ENCODE measurements at places on chromosomes 2 and 18.

GRCh38 chr2:202716953-202717597 is 82.3 kb downstream of the FAM117B start:
- DNase-seq: no peak

DNA sequence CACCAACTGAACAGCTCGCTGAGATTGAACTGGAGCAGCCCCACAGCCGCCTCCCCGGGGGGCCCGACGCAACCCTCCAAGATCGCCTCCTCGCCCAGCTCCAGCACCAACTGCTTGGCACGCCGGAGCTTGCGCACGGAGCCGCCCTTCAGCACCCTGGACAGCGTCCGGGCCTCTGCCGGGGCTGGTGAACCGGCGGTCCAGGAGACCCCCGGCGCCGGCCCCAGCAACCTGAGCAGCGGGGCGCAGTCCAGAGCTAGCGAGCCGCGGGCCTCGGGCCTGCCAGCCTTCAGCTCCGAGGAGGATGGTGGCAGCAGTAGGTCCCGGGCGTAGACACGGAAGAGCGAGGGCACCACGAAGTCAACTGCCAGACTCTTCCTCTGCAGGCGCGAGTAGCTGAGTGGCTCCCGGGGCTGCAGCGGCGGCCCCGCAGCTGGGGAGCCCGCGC is 1.2 kb downstream of the ALK start:
- peak; percentile 69 for DNase-seq

GRCh38 chr2:75560022-75560767 is 544 bp downstream of the EVA1A start:
- peak; percentile 18 for DNase-seq

- DNase-seq: no peak
Measured at GRCh38 chr2:11861044-11861443, 114.6 kb downstream of the LPIN1 start.

DNA sequence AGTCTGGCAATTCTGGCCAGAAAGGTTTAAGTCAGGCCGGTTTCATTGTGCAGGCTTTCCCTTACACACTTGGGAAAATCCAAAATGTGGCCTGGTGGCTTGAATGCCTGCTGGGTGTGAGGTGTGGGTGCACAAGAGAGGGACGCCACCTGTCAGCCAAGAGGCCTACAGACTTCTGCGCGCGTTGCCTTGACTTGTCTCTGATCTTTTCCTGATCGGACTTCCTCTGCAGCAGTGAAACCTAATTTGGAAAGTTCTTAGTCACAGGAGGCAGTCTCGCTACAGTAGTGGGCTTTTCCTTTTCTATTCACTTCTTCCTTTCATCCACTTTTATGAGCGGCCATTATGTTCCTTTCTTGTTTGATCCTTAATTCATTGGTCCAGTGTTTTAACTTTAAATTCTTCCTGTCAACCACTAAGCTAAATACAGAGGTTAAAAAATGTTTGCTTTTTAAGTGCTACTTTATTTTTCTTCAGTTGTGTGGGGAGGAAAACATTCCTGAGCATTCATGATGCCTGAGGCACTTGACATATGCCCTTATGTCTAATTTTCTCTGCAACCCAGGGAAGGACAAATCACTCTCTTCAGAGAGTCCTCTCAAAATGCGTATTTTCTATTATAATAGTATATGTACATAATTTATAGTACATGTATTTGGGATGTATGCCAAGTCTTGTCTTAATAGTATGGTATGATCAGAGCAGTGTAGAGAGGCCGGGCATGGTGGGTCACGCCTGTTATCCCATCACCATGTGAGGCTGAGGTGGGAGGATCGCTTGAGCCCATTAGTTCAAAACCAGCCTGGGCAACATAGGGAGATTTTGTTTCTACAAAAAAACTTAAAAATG is 128.9 kb downstream of the WDSUB1 start:
- peak; percentile 18 for DNase-seq

- DNase-seq: no peak
Measured at GRCh38 chr2:224837558-224837957, 121.4 kb upstream of the CCDC195 start.

- no peak for DNase-seq
Measured at GRCh38 chr18:44796429-44797428, 116.0 kb downstream of the SETBP1 start.

GRCh38 chr2:42918041-42918440 is 125.7 kb upstream of the HAAO start:
- no peak for DNase-seq

- DNase-seq: no peak
Measured at GRCh38 chr2:35522450-35522849, 833.1 kb upstream of the CRIM1 start.

- no peak for DNase-seq
Measured at GRCh38 chr18:33606621-33607020, 28.6 kb downstream of the ASXL3 start.

- DNase-seq: no peak
Measured at GRCh38 chr18:4230450-4231168, 224.5 kb downstream of the DLGAP1 start.

- no peak for DNase-seq
Measured at GRCh38 chr18:36403896-36404820, 106.6 kb downstream of the FHOD3 start.

DNA sequence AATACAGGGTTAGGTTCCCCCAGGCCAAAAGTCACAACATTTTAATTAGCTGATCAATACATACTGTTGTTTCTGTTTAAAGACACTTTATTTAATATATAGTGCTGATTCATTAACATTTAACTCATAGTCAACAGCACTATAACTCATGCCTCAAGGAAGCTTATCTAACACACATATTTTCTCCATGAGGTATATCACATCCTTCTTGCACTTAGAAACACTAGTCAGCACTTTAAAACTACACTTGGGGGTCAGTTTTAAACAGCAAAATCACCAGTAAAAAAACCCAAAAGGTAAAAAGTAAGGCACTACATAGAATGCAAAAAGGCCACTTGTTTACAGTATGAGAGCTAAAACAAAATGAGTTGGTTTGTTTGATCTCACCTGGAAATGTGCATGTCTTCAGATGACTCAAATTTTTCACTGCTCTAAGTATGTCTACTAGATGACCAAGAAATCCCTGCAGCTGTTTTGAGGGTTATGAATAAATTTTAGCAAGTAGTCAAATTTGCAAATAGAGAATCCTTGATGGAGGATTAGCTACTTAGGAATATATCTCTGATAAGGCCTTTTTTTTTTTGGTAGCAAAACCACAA is 54.1 kb upstream of the EPB41L5 start:
- DNase-seq: no peak

- DNase-seq: no peak
Measured at GRCh38 chr2:20771299-20771698, 51.6 kb downstream of the LDAH start.

DNA sequence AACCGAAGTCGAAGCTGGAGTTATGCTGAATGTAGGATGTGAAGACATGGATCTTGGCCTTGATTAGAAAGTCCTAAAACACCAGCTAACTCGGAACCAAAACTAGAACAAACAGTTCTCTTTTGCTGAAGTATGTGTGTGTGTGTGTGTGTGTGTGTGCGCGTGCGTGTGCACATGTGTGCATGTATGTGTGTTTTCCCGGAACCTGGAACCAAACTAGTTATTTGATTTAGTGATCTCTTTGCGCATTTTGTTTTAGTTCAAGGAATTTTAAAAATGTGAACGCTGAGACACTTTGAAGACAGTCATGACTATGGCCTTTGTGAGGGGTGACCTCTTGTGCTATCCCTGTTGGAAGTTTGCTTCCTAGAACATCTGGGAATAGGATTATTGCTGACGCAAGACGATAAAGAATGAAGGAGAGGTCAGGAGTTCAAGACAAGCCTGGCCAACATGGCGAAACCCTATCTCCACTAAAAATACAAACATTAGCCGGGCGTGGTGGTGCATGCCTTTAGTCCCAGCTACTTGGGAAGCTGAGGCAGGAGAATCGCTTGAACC is 23.8 kb downstream of the FHL2 start:
- no peak for DNase-seq

DNA sequence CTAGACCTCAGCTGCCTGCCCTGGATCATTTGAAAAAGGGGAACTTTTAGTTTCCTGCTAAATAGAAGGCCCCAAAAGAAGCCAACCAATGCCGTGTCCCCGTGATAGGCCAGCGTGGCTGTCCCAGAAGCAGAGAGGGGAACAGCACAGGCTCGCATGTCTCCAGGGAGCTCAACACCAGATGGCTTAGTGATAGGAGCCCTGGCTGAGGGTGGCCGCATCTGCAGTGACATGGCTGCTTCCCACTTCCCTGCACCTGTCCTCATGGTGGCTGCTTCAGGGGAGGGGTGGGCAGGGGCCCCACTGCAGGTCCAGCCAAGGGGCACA is 79.6 kb downstream of the MBP start:
- no peak for DNase-seq

DNA sequence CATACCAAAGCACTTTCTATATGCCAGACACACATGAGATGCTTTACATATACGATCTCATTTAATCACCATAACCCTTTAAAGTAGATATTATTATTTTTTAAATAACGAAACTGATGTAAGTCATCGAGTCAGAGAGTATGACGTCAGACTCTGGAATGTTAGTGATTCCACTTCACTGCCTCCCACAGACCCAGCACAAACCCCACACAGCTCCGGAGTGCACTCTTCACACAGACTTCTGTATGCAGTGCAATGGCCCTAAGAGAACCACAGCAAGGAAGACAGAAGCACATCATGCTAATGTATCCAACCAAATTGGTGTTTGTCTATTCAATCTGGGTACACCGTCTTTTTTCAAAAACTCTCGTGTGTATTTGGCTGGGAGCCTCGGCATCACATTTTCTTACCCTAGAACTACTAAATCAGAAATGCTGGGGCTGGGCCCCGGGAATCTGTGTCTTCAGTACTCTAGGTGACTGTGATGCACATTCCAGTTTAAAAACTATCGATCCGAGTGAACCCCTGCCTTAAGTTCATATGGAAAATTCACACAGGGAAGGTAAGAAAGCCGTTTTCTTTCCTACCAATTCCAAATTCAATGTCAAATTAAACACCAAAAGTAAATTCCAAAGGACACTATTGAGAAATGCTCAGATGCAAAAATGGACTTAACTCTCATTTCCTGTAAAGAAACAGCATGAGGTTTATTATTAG is 117.7 kb upstream of the ACVR1C start:
- DNase-seq: no peak

- DNase-seq: no peak
Measured at GRCh38 chr2:240208631-240209211, 68.3 kb upstream of the OTOS start.

- no peak for DNase-seq
Measured at GRCh38 chr2:28209261-28209691, 183.4 kb upstream of the FOSL2 start.

DNA sequence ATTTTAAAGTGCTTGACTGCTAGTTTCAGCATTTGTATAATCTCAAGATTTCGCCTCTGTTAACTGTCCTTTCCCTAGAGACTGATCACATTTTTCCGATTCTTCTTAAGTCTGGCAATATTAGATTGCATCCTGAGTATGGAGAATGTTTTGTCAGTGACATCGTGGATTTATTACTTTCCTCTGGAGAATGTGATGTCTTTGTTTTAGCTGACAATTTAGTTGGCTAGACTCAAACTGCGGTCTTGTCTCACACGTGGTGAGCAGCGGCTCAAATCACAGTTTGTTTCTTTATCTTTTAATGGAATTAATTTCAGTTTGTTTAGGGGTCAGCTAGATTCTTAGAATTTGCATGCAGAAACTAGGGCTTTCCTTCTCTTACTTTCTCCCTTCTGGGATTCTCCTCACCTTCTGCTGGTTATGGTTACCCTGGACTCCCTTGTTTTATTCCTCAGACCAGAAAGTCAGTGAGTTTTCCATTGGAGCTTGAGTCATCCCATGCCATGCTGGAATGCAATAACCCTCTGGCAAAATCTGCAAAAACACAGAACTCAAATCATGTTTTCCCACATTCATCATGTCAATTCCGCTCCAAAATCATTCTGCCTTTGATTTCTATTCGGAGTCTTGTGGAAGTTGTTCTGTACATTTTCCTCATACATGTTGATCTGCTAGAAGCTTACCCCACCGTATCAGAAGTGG is 327.2 kb upstream of the TRIB2 start:
- DNase-seq: no peak

DNA sequence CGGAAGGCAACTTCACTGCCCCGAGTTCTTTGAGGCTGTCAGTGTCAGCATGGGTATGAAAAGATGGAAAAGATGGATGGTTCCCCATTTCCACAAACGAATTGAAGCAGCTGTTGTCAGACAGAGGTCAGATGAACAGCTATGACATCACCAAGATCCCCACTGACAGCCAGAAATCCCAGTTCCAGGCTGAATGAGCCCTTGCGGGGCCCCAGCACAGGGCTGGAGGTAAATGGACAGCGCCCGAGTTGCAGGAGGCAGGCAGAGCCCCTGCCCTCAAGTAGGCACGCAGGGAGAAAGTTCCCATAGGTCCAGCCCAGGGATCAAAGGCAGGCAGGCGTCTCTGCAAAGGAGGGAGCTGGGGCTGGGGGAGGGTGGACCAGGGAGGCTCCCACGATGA is 169.5 kb upstream of the AGAP1 start:
- no peak for DNase-seq

- DNase-seq: no peak
Measured at GRCh38 chr2:198376677-198377076, 572.3 kb downstream of the PLCL1 start.

- no peak for DNase-seq
Measured at GRCh38 chr2:37919631-37920032, 5.5 kb upstream of the RMDN2 start.
